ENCODE measurements at places on chromosomes 4 and X. TPM values are rescaled to one million over a fixed set of nuclear protein-coding genes. Genes with fewer than 3 reads are reported as not detected.

- DNase-seq: no peak
These were observed 956.9 kb upstream of the NDST4 start for GRCh38 chr4:116070283-116070682.

GRCh38 chrX:68784816-68785215 lies 44.0 kb upstream of the EFNB1 start:
- DNase-seq: no peak

- peak; percentile 88 for DNase-seq
These were observed 45.8 kb upstream of the PITX2 start for GRCh38 chr4:110668463-110669235.

GRCh38 chr4:113645771-113646441 lies 115.6 kb downstream of the CAMK2D start:
- DNase-seq: peak; percentile 68

DNA sequence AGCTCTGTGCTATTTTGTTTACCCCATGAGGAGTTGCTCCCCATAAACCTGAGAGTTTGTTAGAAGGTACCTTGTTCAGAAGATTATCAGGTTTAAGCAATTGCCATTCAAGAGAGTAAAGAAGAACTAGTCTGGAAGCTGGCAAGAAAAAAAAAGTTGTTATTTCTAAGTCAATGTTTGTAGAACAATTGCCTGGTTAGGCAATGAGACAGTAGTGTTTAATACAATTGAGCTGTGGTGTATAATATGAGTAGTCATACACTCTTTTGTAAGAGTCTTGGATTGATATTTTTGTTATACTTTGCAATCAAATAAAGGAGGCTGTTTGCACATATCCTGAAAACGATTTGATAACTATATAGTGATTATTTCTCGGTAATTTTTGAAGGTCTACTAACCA lies 44.7 kb downstream of the GALNT7 start:
- DNase-seq: no peak

The ERCC6L gene
- total RNA-seq: 5.6 TPM

The PAGE2 gene
- not detected for total RNA-seq

The CT45A1 gene
- total RNA-seq: not detected

The HTN1 gene
- under 0.01 TPM for total RNA-seq
